ENCODE measurements at places on chromosomes 16 and 17. TPM values are rescaled to one million over a fixed set of nuclear protein-coding genes. Genes with fewer than 3 reads are reported as not detected.

Gene SPSB3
- 32.5 TPM for polyA plus RNA-seq

GRCh38 chr17:27817731-27818130, 17.4 kb upstream of the NOS2 start:
- DNase-seq: no peak

GRCh38 chr17:63701456-63701820, 1.5 kb upstream of the LIMD2 start:
- DNase-seq: no peak

Gene GDPD1
- 10.4 TPM for polyA plus RNA-seq

Gene ST6GALNAC1
- polyA plus RNA-seq: 0.18 TPM

DNA sequence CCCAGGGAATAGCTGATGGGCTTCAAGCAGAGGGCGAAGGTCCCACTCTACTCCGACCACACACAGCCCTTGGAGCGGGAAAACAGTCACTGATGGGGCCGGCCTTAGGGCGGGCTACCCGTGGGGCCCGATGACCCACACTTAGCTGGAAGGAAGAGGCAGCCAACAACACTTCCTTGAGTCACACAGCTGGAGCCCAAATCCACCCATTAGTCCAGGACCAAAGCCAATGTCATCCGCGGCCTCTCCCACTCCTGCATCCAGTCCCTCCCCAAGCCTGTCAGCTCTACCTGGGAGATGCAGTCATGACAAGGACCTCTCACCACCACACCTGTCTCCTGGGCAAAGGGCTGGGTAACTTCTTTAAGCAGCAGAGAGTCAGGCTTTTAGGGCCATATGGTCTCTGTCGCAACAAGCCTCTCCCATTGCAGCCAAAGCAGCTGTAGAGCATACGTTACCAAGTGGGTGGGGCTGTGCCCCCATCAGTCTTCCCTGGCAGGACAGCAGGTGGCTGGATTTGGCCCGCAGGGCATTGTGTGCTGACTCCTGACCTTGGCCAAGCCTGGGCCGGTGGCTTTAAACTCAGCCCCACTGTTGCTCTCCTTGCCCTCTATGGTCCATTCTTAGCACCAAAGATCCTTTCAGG, 110.7 kb downstream of the SOCS1 start:
- no peak for DNase-seq

Gene TXNDC17
- 95.4 TPM for polyA plus RNA-seq

Gene WNT9B
- 9.4 TPM for polyA plus RNA-seq

DNA sequence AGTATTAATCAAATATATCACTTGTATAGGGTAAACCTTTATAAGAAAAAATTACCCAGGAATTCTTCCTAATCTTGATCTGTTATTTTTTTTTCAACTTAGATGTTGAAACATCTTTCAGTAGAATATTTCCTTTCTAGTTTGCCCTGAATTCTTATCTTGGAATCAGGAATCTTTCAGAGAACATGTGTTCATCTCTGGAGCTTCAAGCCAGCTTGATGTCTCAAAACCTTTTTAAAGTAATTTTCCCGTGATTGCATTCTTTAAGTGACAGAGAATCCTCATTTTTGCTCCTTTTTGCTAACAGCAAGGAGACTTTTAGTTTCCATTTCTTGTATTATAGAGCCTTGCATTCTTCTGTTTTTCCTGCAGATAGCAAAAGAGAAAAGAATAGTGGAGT, 90.8 kb downstream of the ELAC2 start:
- DNase-seq: no peak

DNA sequence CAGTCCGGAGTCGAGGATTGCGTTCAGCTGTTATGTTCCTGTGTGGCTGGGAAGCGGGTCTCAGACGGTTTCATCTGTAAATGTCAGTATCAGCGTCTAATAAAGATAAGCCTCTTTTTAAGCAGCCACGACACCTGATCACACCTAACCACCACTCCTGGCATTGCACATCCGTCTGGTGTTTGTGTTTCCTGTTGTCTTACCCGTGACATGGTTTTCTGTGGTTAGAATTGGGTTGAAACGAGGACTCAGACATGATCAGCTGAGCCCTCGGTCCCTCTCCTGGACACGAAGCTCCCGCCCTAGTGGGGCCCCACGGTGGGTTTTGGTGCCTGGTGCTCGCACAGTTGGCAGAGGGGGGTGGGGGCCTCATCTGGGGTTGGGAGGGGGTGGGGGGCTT, 18.3 kb downstream of the CPNE7 start:
- DNase-seq: no peak

Gene CHST5
- polyA plus RNA-seq: 0.62 TPM

GRCh38 chr16:31138621-31139578, 3.4 kb upstream of the PRSS8 start:
- no peak for DNase-seq

DNA sequence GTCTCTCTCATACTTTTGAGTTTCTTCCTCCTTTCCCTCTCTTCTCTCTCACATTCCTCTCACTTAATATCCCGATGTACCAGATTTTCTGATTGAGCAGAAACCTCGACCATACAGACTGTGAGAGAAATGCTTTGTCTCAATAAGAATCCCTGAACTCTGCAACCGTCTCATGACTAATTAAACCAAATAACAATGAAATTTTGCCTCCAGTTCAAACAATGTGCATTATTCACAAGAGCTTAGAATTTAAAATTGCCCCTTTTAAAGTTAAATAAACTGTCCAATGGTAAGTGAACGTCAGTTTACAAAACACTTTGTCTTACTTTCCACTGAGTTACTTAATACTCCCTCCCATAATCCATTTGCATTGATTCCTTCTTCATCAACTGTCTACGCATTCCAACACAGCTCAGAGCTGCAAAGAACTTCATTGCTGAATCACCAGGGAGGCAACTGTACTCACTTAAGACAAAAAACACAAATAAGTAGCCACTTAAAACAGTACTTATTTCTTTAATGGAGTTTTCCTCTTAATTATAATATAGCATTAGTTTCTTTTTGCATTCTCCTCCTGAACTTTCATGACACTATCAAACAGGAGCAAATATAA, 4.9 kb downstream of the CDH11 start:
- DNase-seq: no peak

Gene ABCA8
- polyA plus RNA-seq: 1.0 TPM

DNA sequence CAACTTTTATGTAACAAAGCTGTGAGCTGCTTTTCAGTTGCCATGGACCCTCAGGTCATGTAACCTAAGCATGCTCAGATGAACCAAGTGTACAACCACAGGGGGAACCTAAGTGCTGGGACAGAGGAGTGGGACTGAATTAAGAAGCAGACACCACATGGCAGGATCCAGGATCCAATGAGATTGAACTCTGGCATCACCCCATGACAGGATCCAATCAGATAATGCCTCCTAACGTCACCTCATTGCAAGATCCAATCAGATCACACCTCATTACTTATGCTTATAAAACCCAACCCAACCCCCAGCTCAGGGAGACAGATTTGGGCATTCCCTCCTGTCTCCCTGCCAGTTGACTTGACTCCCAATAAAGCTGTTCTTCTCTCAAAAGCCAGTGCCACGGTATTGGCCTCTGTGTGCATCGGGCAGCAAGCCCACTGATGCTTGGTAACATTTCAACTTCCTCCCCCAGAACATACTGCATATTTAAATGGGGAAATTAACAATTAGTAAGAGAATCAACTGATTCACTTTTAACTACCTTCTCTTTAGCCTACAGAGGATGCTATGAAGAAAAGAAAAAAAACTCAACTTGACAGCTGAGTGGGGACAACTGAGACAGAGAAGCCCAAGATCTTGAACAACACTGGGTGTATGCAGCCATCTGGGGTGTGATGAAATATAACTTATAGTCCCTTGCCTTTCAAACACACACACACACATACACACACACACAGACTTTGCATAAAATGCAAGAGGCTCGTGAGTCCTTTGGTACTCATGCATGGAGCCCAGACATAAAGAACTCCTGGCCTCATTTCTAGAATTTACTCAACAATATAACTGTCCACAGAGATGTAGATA, 148.4 kb downstream of the SLC39A11 start:
- no peak for DNase-seq

GRCh38 chr17:4968486-4969046, 949 bp upstream of the SPAG7 start:
- DNase-seq: no peak

GRCh38 chr17:78783711-78784324, 1.7 kb upstream of the CYTH1 start:
- DNase-seq: no peak

Gene TOM1L1
- 116 TPM for polyA plus RNA-seq

Gene PIK3R6
- 1.2 TPM for polyA plus RNA-seq

GRCh38 chr17:64443086-64443760, 5.7 kb upstream of the MILR1 start:
- no peak for DNase-seq

DNA sequence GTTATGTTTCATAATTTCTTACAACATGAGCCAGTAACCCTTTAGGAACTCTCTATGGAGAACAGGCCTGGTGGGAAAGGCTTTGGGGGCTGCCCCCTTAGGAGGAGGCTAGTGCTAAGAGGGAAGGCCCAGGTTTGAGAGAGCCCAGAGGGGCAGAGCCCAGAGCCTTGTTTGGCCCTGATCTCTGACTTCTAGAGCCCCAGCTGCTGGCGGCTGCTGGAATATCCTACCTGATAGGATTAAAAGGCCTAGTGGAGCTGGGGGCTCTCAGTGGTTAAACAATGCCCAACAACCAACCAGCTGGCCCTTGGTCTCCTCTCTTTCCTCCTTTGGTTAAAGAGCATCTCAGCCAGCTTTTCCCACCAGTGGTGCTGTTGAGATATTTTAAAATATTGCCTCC, 54.1 kb downstream of the IGF2BP1 start:
- no peak for DNase-seq

GRCh38 chr17:75138519-75138918, 7.0 kb upstream of the NT5C start:
- no peak for DNase-seq

Gene SERPINF2
- 90.0 TPM for polyA plus RNA-seq

GRCh38 chr16:72002619-72003018, 2.4 kb upstream of the PKD1L3 start:
- no peak for DNase-seq

- DNase-seq: no peak
Measured at GRCh38 chr16:83945587-83945986, 7.5 kb upstream of the OSGIN1 start.

DNA sequence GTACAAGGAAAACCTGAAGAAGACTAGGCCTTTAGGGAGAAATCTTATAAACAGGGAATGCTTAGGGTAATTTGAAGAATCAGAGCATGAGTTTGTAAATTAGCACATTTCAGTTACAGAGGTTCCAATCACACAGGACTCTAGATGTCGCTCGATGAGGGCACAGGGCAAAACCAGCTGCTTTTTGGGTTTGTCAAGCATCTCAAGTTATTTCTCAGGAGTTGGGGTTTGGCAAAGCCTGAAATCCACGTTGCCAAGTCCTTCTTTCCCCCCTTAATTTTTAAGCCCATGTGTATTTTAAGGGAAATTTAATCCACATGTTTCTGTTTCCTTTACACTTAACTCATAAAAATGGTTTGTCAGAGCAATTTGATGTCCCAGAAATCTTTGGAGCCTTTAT, 146.9 kb downstream of the ANKFN1 start:
- DNase-seq: no peak

GRCh38 chr16:74169687-74170376, 126.8 kb upstream of the PSMD7 start:
- peak; percentile 23 for DNase-seq

DNA sequence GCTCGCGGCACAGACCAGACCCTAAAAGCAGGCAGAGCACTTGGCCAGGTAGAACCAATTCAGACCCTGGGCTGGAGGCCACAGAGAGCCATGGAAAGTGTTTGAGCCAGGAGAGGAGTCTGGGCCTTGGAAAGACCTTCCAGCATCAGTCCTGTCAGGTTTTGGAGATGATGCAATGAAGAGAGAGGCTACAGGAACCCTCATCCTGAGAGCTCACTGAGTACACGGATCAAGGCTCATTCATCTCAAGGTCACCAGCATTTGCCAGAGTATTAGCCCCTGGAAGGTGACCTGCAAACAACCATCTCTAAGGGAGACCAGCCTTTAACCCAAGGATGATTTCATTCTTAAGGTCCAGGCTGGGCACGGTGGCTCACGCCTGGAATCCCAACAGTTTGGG, 27.8 kb downstream of the TLE7 start:
- no peak for DNase-seq

Gene TPSAB1
- not detected for polyA plus RNA-seq

DNA sequence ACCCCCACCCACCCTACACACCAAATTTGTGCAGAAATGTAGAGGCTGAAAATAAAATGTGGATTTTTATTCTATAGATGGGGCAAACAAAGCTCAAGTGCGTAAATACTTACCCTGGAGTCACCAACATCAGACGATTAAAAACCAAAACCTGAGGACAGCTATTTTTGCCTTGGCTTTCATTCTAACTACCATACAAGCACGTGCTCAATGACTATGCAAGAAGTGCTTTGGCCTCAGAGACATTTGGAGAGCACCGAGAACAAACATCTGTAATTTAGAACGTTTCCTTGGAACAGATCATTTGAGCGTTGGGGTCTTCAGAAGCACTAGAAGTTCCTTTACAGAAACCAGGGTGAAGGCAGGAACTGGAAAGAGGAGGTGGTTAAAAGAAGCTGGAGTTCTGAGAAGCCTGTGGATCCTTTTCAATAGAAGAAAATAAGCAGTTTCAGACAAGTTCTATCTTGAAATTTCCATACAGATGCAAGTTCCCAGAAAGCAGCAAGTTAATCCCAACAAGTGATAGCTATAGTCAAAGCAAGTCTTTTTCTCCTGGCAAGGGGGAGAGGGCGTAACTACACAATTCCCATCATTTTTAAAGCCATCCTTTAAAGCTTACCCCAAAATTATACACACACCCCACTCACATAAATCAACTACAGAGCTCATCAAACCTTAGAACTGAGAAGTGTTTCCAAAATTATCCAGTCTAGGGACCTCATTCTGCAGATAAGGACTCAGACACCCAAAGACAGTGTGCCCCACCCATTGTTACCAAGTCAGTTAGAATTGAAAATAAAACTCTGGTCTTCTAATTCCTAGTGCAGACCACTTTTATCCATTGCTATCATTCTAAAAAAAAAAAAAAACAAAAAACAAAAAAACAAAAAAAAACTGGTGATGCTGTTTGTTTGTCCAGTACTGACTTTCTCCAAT, 29.6 kb upstream of the CDRT4 start:
- DNase-seq: no peak

- no peak for DNase-seq
Measured at GRCh38 chr16:56247808-56248207, 56.5 kb downstream of the GNAO1 start.

GRCh38 chr17:80799538-80800480, 191.8 kb upstream of the CHMP6 start:
- no peak for DNase-seq
